ENCODE measurements at places on chromosomes 11 and 22.

- no peak for DNase-seq
Observed at GRCh38 chr22:32994041-32994830, 63.9 kb downstream of the SYN3 start.

DNA sequence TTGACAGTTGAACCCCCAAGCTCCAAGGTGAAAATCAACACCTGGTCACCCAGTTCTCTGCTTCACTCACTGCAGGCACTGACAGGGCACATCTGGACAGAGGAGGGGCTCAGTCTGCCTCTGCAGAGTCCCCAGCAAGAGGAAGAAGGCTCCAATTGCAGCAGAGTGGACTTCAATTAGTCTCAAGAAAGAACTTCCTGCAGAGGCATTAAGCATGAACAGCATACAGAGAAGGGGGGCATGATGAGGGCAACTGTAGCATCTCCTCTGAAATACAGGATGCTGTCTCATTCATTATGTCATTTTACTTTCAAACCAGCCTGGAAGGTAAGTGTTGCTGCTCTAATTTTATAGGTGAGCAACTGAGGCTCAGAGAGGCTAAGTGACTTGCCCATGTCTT is 11.1 kb downstream of the GDPD5 start:
- DNase-seq: no peak

DNA sequence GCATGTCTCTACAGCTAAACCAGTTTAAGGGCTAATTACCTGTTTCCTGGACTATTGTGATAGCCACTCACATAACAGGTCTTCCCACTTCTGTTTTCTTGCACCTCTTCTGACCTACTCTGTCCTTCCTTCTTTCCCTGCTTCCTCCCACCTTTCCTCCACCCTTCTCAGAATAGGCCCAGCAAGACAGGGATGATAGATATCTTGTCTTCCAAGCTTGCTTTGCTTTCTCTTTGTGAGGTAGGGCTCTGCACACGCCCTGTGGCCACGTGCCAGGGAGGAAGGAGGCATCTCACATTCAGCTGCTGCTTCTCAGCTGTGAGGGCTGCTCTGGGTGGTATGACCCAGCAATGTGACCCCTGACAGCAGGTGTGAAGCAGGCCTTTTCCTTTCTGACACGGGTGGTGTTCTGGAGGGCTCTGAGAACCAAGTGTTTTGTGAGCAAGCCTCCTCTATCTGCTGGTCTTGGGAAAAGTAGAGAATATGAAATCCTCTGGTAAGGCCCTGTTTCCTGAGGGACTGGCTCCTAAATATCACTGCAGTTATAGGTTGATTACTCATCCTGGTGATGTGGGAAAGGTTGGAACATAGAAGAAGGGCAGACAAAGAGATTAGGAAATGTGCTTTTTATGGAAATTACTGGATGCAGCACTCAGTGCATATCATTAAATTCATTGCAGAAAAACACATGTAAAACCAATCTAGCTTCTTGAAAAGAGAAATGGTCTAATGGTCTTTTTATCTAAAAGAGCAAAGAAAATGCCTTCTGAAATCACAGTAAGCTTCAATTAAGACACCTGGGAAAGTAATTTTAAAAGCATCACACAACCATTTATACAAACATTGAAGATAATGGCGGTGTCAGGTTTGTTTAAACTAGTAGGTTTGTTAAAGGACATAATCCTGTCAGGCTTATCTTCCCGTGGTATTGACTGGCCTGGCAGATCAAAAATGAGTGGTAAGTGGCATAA is 8.5 kb downstream of the AMOTL1 start:
- no peak for DNase-seq

DNA sequence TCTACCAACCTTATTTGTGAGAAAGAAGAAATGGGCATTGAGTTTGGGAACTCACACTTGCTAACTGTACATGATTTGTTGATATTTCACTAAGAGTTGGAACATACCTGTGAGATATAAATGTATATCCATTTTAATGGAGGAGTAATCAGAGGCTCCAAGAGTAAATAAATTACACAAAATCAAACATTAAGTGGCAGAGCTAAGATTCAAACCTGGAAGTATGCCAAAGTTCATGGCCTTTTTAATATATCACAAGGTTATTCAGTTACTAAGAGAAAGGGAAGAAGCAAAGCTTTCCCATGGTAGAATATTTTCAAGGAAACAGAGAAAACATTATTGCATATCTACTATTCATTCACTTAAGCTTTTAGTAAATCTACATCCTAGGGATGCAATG is 1641.1 kb downstream of the FAM181B start:
- DNase-seq: no peak

DNA sequence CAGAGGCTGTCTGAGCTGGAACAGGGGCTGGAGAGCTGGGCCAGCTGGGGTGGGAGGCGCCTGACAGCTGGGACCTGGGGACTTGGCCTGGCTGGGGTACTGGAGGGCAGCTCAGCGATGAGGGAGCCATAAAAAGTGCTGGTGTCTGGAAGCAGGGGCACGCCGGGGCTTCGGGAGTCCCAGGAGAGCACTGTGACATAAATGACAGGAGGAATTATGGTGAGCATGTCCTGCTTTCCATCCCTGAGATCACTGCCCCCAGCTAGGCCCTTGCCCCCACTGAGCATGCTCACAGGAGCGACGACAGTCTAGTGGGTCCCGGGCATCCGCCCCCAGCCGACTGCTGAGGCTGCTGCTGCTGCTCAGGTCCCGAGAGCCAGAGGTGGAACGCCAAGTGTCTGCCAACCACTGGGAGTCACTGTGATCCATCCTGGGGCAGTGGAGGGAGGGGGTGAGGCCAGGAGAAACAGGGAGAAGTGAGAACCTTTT is 6.2 kb downstream of the ROBO4 start:
- DNase-seq: no peak

GRCh38 chr11:132242632-132243031 is 872.2 kb downstream of the NTM start:
- DNase-seq: no peak

- DNase-seq: no peak
Observed at GRCh38 chr11:109821511-109821910, 271.7 kb upstream of the ZC3H12C start.

- DNase-seq: no peak
Observed at GRCh38 chr11:108498046-108498815, at the start of gene POGLUT3. Gene POGLUT3 (minus strand): TSS chr11:108498384. CDS start chr11:108498366, 18 bp downstream.

GRCh38 chr11:133712051-133712560 is 133.2 kb downstream of the SPATA19 start:
- no peak for DNase-seq

DNA sequence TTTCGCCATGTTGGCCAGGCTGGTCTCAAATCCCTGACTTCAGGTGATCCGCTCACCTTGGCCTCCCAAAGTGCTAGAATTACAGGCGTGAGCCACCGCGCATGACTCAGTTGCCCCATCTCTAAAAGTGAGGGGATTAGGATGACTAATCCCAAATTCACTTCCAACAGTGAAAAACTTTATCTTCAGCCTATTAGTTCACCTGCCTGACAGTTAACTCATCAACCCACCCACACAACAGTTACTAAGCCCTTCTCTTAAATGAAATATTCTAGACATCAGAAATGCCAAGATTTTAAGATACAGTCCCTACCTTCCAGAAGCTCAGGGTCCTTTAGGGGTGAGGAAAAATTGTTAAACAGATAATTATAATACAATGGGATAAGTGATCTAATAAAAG is 2.0 kb upstream of the ANKRD42 start:
- DNase-seq: no peak

DNA sequence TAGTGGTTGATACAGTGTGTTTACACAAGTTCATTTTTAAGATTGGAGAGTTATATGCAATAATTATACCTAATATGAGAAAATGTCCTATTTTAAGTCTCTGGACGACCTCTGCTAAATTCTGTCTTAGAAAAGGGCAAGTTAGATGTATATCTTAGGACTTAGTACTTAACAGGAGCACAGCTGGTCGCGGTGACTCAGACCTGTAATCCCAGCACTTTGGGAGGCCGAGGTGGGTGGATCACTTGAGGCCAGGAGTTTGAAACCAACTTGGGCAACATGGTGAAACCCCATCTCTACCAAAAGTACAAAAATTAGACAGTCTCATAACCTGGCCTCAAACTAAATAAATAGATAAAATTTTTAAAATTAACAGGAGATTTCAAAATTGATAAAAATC is 27.2 kb downstream of the BSX start:
- no peak for DNase-seq

- no peak for DNase-seq
Observed at GRCh38 chr11:17735818-17736578, 1.4 kb downstream of the KCNC1 start.

GRCh38 chr11:125935056-125935455 is 10.8 kb upstream of the VSIG10L2 start:
- no peak for DNase-seq

DNA sequence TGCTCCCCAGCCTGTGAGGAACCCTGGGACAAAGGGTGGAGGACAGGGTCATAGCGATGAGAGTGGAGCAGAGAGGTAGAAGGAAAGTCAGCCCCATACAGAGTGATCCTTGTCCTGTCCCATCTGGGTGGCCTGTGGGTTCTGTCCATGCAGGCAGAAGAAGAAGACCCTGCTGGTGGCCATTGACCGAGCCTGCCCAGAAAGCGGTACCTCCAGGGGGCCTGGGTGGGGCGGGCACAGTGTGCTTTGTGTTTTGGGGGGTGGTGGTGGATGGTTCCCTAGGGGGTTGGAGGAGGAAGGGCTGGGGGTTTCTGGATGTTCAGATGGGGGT is 7.9 kb downstream of the SIDT2 start:
- DNase-seq: no peak

GRCh38 chr22:45476814-45477213 is 25.9 kb upstream of the FBLN1 start:
- DNase-seq: no peak

GRCh38 chr22:29810216-29810615 is 27.9 kb downstream of the ASCC2 start:
- DNase-seq: no peak

DNA sequence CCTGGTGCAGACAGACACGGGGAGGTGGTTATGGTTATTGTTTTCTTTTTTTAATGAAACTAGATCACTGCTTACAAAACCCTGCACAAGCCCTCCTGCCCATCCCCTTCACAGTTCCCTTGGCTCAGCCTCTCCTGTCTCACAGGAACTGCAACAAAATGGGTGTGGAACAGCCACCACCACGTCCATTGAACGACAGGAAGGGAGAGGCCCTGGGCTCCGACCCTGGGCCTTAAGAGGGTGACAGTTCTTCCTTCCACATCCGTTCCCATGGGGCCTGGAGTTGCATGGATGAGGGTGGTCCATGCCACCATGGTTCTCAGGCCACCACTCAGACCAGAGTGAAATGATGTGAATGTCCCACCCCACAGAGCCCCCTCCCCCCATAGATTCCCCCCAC is 15.7 kb downstream of the PRPF19 start:
- no peak for DNase-seq

- no peak for DNase-seq
Observed at GRCh38 chr22:31652911-31653684, 8.9 kb downstream of the PISD start.

DNA sequence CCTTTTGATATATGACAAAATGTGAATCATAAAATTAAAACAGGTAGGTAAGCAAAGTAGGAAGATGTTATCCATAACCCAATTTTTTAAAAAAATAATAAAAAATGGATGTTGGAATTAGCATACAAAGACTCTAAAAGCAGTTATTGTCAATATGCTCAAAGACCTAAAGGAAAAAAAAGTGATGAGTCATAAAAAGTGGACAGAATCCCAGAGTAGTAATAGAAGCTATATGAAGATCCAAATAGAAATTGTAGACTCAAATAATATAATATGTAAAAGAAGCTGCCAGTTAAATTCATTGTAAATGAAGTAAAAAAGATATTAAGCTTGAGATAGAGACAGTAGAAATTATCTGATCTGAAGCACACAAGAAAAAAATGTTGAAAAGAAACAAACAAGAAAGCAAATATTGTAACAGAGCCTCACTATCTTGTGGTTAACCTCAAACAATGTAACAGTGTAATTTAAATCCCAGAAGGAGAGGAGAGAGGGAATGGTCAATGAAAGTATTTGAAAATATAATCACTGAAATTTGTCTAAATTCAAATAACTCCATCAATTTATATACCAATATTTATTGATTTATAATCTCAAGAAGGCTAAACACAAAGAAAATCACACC is 773.4 kb upstream of the RAG2 start:
- DNase-seq: no peak

- no peak for DNase-seq
Observed at GRCh38 chr22:37433786-37434185, 6.5 kb upstream of the ELFN2 start.

- DNase-seq: no peak
Observed at GRCh38 chr22:46676479-46676878, 56.3 kb downstream of the GRAMD4 start.

- peak; percentile 2 for DNase-seq
Observed at GRCh38 chr11:18633256-18634139, 644 bp downstream of the SPTY2D1 start.

DNA sequence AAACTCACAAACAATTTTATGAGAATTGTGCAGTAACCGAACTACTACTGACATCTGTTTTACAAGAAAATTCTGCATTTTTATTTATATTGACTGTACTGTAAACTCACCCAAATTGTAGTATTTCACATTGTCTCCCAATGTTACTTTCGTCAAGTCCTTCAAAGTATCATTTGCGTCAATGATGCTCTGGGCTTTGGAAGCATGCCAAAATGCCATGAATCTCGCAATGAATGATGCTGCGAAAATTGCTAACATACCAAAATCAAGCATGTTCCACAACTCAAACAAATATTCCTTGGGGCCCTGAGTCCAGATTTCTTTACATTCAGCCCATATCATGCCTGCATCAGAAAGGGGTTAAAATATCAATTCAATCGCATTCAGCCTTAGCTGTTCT is 107.6 kb downstream of the TRPC6 start:
- DNase-seq: no peak

GRCh38 chr22:43231724-43232034 is 44.7 kb upstream of the TTLL12 start:
- DNase-seq: no peak

DNA sequence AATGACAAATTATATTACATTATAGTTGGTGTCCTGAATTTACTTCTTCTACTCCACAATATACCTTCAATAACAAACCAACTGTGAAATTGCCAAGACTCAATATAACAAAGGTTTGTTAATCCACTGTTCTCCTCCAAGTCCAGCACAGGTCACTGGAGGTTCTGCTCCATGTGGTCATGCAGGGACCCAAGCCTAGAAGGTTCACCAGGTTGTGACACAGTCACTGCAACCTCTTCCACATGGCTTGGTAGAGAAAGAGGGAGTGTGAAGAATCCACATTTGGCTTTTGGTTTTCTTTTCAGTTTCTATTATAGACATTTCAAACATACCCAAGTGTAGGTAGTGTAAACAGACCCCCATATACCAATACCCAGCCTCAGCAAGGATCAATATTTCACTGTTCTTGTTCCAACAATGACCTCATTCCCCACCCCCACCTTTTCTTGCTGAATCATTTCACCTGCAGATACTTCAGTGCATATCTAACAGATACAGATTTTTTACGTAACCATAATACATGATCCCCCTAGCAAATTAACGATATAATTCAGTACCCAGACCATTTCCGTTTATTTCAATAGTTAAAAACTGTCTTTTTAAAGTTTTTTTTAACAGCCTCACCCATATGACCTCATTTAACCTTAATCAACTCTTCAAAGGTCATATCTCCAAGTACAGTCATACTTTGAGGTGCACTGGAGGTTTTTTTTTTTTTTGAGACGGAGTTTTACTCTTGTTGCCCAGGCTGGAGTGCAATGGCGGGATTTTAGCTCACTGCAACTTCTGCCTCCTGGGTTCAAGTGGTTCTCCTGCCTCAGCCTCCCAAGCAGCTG is 14.1 kb downstream of the FGF19 start:
- DNase-seq: no peak
